ENCODE measurements at places on chromosomes 12 and 14. TPM values are rescaled to one million over a fixed set of nuclear protein-coding genes. Genes with fewer than 3 reads are reported as not detected.

The MARK3 gene
- total RNA-seq = 47.5 TPM

The SMIM41 gene
- total RNA-seq = not detected

The GXYLT1 gene
- 9.6 TPM for total RNA-seq

The MYO1A gene
- total RNA-seq = 0.07 TPM

The ARHGEF25 gene
- total RNA-seq = 1.3 TPM

The CRACR2A gene
- total RNA-seq = 4.5 TPM

The STAC3 gene
- total RNA-seq = not detected

The ANO4 gene
- total RNA-seq = 0.86 TPM

The MSI1 gene
- total RNA-seq = 25.8 TPM

The C14orf119 gene
- total RNA-seq = 53.8 TPM

The CD69 gene
- 1.4 TPM for total RNA-seq

The RFX4 gene
- not detected for total RNA-seq

The TMEM260 gene
- 6.0 TPM for total RNA-seq

The IQSEC3 gene
- 0.22 TPM for total RNA-seq

The SERPINA5 gene
- 2.4 TPM for total RNA-seq

The TMTC2 gene
- 2.1 TPM for total RNA-seq

The KTN1 gene
- 165 TPM for total RNA-seq

The PPFIBP1 gene
- total RNA-seq = 81.5 TPM

The RTL1 gene
- not detected for total RNA-seq

The C12orf54 gene
- not detected for total RNA-seq

The NGDN gene
- total RNA-seq = 41.4 TPM

The TMEM229B gene
- 0.14 TPM for total RNA-seq

The CLEC4C gene
- not detected for total RNA-seq

The DICER1 gene
- total RNA-seq = 27.9 TPM

The GPRC5D gene
- not detected for total RNA-seq

The RNASE3 gene
- total RNA-seq = not detected

The P2RX2 gene
- total RNA-seq = not detected

Data from epithelial cell of proximal tubule (primary cell).